AG09319 (cell line): ENCODE measurements at places on chromosomes 5 and 9.

DNA sequence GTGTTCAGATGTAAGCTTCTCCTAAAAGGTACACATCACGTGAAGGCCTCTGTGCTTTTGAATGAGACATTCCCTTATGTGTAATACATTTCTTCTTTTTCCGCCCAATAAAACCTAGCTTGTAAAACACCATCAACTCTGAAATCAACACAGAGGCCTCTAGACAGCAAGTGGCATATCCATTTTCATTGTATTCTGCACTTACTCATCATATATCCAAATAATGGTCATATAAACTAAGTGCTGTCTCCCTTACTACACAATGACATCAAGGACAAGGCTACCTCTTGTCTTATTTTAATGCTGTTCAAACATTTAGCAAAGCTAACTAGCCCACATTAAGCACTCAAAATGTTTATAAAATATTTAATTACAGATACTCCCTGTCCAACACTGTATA is 108.5 kb downstream of the ELAVL2 start:
- DNase-seq = no peak

- DNase-seq = no peak
Observed at GRCh38 chr5:157354800-157355199, 88.9 kb downstream of the CYFIP2 start.

DNA sequence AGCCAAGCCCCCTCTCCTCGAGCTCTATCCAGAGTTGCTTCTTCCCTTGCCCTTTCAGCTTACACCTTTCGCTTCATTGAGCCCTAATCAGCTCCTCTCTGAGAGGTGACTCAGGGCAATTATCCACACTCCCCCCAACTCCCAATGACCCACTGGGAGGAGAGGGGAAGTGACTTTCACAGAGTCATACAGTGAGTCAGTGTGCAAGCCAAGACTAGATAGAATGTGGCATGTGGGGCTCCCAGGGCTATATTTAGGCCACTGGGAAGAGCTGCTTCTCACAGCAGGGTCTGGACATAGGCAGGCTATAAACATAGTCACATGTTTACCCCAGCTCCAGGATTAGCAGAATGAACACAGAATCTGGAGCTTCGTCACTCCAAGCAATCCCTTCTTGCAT is 57.4 kb downstream of the NRG2 start:
- DNase-seq = no peak

DNA sequence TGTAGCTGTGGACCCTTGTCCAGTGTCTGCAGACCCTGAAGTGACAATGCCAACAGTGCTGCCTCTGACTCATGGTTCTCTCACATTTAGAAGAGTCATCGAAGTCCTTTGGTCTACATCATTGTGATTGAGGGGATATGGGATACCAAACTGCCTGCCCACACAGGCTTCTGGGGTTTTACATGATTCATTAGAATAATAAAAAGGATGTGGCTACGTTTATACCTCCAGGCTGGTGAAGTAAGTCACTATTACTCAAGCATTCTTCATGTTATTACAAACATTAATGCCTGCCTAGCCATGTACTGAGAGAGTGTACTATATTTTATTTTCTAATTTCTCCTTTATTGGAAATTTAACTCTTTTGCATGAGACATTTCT is 365.7 kb downstream of the SPATA31D1 start:
- DNase-seq = peak; percentile 20

- DNase-seq = no peak
Observed at GRCh38 chr9:126097679-126098078, 228.9 kb upstream of the MVB12B start.
